Gastrocnemius medialis (tissue), 4 donors: ENCODE measurements at places on chromosomes 1 and 21.

- no peak for DNase-seq
Observed at GRCh38 chr1:7390604-7391000, 380.5 kb upstream of the VAMP3 start.

- peak; percentile 19 for DNase-seq
Observed at GRCh38 chr1:58783090-58783992, 506 bp downstream of the JUN start.

DNA sequence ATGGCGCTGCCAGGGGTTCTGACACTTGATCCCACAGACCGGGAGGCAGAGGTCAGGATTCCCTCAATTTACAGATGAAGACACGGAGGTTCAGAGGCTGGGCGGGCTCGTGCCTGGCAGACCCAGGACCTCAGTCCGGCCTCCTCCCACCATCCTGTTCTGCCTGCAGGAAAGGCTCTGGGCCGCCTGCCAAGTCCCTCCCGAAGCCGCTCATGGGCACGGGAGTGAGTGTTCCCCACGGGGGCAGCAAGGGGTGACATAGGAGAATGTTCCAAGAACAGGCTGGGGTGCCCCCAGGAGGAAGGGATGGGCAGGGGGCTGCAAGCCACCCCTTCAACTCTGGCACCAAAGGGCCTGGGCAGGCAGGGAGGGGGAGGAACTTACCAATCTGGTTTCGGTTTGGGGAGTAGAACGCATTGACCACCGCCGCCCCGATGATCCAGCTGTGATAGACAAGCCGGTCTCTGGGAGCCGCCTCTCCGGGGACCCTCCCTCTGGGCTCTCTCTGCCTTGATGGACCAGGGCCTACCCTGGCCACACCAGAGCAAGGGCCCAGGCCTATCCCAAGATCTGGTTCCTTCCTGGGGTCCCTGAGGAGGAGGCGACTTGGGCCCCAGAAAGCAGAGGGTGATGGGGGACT lies 7.5 kb downstream of the PRXL2B start:
- DNase-seq = no peak

DNA sequence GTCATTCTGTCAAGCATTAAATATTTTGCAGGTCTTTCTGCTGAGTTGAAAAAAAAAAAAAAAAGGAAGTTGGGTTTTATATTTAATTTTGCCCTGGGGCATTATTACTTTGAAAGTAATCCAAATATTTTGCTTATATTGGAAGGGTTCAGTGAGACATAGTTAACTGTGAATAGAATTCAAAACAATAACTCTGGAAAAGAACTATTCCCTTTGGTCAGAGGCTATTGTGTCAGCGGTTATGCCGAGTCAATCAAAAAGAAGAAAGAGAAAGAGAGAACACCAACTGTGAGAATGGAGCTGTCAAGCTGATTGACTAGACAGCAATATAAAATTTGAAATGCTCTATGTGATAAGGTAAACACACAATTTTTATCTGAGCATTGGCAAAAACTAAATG lies 761.7 kb downstream of the ADGRL2 start:
- DNase-seq = no peak

GRCh38 chr21:43187715-43188114 lies 18.9 kb downstream of the CRYAA start:
- peak; percentile 2 for DNase-seq

- no peak for DNase-seq
Observed at GRCh38 chr21:26135520-26135919, 35.0 kb downstream of the APP start.

DNA sequence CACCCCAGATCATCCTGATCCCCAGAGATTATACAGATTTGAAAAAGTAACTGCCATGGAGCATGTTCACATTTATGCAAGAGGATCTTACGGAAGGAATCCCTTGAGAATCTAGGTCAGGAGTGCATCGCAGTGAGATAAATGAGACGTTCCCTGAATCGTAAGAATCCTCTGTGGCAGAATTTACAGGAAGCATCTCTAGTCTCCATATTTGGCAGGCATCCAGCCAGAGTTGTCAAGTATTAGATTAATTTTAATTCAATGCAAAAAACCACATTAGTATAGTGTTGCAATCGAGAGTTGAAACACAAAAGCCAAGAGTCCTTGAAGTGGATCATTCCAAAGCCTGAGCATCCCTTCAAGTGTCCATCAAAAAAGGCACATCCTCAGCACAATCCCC lies 100.8 kb downstream of the RRAGC start:
- no peak for DNase-seq

DNA sequence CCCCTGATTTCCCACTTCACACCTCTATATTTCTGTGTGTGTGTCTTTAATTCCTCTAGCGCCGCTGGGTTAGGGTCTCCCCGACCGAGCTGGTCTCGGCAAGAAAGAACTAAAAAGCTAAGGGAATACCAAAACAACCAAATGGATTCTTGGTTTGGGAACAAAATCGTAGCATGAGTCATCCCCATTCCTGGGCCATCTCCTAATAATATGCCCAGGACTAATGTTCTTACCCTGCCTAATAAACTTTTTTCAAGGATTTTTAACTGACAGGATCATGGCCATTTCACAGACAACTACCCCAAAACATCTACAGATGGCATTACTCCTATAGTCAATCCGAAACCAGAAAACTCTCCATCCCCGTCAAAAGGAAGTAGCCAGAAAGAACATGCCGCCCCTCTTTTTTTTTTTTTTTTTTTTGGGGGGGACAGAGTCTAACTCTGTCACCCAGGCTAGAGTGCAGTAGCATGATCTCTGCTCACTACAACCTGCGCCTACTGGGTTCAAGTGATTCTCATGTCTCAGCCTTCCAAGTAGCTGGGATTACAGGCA lies 4.1 kb upstream of the HPDL start:
- DNase-seq = no peak

GRCh38 chr1:163265547-163265946 lies 56.2 kb upstream of the NUF2 start:
- no peak for DNase-seq

DNA sequence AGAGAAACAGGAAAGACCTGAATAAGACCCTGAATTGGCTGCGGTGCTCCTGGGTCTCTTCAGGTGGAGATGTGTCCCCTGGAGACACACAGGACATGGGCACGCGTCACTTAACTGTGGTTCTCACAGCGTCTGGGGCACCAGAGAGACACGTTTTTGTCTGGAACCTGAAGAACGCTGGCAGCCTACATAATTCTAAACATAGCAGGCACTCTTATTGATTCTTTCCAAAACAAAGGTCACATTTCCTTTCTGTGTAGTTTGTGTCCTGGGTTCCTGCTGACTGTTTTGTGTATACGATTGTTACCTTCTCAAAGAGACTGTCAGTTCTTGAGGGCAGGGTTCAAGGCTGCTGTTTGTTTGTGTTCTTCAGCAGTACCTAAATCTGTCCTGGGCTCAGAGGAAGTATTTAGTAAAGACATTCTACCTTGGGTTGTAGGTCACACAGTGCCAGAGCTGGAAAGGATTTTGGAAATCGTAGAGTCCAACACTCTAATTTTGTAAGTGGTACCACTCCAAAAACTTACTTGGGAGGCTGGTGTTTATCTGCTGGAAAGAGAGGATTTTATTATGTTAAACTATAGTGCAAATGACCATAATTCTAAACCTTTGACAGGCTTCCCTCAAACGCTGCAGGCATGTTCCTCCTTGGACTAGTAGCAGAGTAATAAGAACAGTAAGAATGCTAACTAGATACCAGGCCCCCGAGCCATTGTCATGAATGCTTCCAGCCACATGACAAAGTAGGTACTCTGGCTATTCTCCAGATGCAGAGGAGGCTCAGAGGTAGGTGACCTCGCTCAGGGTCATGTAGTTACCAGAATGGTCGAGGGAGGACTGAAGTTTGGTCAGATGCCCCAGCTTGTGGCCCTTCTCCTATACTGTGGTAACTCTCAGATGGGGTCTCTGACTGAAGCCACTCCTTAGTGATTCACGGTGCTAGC lies 164.3 kb downstream of the DHRS3 start:
- DNase-seq = peak; percentile 53

GRCh38 chr1:67834246-67834877 lies 1.1 kb upstream of the GNG12 start:
- no peak for DNase-seq

- DNase-seq = no peak
Observed at GRCh38 chr1:110070282-110070669, 196 bp downstream of the ALX3 start.

- no peak for DNase-seq
Observed at GRCh38 chr1:178912597-178912996, 41.7 kb upstream of the ANGPTL1 start.

- no peak for DNase-seq
Observed at GRCh38 chr1:220754212-220754917, 6.2 kb downstream of the MTARC2 start.

GRCh38 chr1:66412704-66413103 lies 121.2 kb upstream of the SGIP1 start:
- DNase-seq = no peak

DNA sequence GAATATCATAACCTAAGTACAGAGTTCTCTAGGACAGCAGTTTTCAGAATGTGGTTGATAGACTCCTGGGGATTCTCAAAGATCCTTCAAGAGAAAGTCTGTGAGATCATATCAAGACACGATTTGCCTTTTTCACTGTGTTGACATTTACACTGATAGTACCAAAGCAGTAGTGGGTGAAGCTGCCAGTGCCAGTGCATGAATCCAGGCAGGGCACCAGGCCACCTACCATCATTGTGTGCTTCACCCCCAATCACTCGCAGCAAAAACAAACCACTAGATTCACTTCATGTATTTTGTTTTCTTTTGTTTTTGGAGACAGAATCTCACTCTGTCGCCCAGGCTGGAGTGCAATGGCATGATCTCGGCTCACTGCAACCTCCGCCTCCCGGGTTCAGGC lies 23.9 kb downstream of the DNAJC16 start:
- no peak for DNase-seq

DNA sequence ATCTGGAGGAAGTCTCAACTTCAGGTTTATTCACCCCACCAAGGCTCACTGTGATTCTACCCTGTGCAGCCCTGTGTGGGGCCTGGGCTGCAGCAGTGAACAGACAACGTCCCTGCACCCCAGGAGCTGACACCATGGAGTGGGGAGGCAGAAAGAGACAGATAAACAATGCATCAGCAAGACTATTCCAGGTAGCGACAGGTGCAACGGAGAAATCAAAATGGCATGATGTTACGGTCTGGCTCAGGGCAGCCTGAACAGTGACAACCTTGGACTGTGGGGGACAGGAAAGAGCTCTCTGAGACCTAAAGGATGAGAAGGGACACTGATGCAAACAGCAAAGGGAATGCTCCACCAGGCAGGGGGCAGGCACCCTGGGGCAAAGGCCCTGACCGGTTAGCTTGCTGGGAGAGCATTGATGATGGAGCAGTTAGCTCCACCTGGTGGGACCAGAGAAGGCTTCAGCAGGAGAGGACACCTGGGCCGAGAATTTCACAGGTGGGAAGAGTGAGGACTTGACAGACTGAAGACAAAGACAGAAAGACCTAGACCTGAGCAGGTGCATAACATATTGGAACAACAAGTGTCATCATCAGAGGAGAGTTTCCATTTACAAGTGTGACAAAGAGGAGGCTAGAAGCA lies 589.9 kb downstream of the MATN1 start:
- no peak for DNase-seq
